Thoracic aorta (tissue), 2 donors: ENCODE measurements at places on chromosomes 3 and 15. TPM values are rescaled to one million over a fixed set of nuclear protein-coding genes. Genes with fewer than 3 reads are reported as not detected.

DNA sequence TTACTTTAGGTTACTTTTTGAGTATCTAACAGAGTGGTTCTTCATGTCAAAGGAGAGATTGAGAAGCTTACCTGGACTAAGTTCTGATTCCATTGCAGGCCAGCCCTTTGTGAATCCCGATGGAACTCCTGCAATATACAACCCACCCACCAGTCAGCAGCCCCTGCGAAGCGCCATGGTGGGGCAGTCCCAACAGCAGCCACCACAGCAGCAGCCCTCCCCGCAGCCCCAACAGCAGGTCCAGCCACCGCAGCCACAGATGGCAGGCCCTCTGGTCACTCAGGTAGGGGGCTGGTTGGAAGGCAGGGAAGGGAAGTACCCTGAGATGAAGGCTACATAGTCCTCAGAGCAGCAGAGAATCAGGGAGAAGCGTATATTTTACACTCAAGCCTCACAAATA lies 97.8 kb downstream of the ARPP21 start:
- no peak for DNase-seq

GRCh38 chr15:74062671-74063070 lies 19.7 kb downstream of the GOLGA6A start:
- DNase-seq, result no peak

DNA sequence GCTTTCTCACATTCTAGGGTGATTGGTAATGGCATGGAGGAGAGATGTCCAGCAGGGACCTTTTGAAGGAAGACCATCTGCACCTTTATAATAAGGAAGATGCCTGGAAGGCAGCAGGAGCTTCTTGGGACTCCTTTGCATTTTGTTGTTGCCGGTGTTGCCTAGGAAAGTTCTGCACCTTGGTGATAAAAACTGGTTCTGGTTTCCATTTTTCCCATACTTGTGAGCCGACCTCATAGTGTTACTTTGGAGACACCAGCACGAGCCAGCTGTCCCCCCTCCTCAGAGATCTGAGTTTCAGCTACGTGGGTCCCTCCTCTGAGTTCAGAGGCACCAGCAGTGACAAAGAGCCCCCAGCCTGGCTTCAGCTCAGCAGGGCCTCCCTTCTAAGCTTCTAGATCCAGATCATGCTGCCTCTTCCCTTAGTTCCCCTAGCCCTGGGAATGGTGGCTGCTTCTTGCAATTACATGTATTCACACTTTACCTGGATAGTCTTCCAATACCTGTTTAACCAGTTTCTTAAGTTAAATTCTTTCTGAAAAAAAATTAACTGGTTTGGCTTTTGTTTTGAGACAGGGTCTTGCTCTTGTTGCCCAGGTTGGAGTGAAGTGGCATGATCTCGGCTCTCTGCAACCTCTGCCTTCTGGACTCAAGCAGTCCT lies 18.0 kb upstream of the FSTL1 start:
- DNase-seq, result no peak

Gene SNX4
- 26.4 TPM for total RNA-seq
